ENCODE measurements at places on chromosomes 2 and 18.

DNA sequence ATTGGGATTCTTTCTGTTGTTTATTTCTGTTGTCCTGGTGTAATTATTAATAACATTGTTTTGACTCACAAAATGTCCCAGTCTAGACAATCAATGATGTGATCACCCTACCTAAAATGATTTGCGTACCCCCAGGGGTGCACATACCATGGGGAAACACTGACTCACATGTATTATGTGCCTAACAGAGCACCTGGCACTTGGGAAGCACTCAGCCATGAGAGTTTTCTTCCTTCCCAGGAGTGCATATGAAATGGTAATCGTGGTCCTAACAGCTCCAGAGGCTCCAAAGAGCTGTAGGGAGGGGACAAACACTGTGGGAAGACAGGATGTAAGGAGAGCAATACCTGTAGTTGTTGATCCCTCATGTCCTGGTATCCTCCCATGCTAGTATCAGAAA is 187.8 kb upstream of the ERBB4 start:
- DNase-seq = no peak

GRCh38 chr2:109386004-109386695 is 227.6 kb downstream of the SEPTIN10 start:
- DNase-seq = no peak

DNA sequence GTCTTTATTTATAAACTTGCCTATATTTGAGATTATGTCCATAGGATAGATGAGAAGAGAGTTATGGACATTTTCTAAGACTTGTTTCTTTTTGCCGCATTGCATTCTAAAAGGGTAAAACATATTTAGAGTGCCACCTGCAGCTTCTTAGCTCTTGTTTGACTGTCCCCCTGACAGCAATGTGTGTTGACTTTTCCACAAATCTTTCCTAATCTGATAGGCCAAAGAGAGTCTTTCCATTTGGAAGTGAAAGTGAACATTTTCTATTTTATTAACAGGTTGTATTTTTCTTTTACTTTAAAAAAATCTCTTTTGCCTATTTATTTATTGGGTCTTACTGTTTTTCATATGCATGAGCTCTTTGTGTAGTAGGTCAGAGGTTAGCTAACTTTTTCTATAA is 58.4 kb downstream of the FMNL2 start:
- DNase-seq = no peak

GRCh38 chr2:182606728-182607681 is 109.1 kb upstream of the DNAJC10 start:
- no peak for DNase-seq

DNA sequence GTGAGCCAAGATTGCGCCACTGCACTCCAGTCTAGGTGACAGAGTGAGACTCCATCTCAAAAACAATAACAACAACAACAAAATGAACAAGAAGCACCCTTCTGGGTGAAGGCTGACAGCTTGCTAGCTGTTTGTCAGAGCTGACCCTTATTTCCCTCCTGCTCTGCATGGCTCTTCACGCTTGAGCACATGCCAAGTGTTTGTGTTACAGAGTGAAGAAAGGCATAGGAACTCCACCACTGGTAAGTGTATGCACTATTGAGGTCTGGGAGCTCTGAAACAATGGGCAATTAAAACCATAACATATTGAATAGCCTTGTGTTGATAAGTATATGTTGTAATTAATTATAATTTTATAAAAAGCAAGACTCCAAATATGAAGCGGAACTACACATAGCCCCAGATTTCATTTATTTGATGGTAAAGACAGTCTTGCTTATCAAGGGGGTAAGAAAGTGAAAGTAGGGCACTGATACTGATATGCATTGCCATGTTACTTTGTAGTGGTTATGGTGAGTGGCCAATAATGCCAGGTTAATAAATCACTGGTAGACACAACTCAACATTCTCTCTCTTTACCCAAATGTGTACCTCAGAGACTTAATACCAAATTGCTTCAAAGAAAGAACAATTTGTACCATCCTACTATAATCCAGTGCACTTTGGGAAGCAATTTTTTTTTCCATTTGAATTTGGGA is 163.4 kb downstream of the VWC2L start:
- no peak for DNase-seq

- no peak for DNase-seq
These were observed 75.0 kb upstream of the LYPD6B start for GRCh38 chr2:148963461-148963860.

DNA sequence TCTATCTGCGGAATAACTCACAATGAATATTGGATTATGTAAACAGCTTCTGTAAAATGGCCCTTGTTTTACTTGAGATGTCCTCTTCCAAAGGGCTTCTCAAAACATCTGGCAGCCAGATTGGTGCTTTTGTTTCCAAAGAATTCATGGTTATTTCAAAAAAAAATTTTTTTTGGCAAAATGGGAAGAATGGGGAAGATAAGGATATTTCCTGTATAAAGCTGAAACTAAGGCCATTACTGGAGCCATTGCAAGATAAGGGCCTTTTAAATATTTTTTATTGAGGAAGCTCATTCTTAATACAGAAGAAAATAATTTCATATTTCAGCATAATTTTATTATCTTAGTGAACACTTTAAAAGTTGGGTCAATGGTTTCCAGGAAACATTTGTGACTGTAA is 259.1 kb downstream of the GALNT13 start:
- no peak for DNase-seq

DNA sequence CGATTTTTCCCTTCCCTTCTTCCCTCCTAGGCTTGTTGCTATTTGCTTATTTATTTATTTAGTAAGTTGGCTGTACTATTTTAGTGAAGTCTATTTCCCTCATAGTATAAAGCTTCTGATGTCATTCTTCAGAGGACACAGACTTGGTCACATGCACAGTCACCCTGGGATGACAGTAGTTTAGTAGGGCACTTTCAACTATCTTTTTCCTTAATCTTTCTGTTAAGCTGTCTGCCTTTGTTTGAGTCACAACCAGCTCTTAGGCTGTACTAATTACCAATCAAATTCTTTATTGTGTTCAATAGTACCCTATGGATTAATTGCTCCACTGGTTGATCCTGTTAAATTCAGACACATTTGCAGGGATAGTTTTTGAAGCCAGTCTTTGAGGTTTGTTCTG is 26.9 kb upstream of the RAB31 start:
- no peak for DNase-seq

DNA sequence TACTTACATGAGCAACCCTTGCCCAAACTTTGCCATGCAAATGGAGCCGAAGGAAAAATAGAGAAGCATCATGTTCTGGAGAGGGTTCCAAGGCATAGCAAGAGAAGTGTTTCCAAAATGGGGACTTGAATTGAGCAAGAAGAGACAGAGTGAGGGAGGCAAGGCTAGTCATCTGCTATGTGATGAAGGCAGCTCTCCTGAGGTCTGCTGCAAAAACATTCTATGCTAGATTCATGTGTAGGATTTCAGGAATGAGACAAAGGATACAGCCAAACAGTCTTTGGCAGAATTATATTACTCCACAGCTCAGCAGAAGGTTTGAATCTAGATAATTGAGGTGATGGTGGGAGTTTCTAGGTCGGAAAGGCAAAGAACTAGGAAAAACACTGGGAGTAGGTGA is 24.1 kb upstream of the MRPL19 start:
- no peak for DNase-seq

Measured in T-helper 2 cell (primary cell).